ENCODE measurements at places on chromosomes 5 and 9.

DNA sequence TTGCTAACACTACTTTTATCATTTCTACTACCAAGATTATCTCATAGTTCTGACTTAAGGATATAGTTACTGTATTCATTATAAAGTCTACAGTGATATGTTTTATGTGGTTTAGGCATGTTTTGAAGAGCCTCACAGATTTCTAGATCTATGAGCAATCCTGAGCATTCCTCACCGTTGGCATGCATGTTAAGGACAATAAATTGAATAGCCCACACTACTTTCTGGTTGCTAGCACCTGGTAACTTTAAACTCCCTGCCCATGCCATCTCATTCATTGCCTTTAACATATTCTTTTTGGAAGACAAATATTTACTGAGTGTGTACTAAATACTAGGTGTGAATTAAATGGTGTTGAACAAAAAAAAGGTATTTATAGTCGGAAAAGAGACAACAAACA lies 868.1 kb upstream of the CDH9 start:
- DNase-seq, result no peak

DNA sequence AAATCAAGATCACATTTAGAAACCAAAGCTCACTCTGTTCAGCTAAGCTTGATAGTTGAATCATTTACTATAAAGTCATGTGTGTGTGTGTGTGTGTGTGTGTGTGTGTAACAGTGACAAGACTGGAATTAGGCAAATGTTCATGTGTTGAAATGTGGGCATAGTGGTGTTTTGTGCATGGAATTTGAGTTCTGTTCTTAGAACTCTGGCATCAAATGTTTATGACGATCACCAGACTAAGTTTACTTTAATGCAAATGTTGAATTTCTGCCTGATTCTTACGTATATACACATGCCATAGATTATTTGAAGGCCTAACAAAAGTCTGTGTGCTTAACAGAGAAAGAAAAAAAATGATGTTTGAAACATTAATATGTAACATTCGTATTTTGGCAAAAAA lies 72.8 kb upstream of the COL5A1 start:
- no peak for DNase-seq

DNA sequence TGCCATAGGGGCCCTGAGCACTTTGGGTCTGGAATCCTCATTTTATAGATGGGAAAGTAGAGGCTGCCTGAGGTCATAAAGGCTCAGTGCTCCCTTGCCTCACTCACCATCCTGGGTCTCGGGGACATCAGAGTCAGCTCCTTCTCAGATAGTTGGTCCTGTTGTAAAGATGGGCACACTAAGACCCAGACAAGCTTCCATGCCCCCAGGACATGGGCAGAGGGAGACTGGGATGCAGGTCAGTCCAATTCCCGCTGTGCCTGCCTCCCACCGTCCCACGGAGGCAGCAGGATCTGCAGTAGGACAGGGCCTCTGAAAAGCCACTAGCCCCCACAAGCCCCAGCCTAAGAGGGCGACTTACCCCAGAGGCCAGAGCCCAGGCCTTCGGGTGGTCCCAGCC lies 19.0 kb upstream of the SUSD3 start:
- DNase-seq, result no peak

DNA sequence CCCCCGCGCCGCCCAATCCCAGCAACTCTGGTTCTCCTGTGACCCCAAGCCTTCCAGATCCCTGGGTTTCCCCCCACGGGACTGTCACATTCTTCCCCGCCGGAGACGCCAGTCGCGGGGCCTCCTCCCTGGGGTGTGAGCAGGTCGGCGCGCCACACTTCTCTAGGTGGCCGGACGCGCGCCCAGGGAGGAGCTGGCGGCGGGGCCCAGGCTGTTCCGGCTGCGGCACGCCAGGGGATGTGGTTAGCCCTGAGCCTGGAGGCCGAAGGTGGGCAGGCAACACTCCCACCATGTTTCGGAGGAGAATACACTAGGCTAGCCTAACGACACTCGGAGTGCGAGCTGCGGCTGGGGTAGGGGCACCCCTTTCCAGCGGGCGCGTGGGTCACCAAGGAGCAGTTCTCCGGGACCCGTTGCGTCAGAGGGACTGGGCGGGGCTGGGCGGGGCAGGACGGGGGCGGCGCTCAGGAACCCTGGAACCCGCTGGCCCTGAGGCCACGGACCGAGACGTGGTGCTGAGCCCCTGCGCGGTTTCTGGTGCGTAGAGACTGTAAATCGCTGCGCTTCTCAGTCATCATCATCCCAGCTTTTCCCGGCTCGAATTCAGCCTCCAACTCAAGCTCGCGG lies at the start of gene SLC27A6:
TSS of gene SLC27A6 (plus strand) at position 478 of the 627 bp plus-strand sequence. CDS start 650 bp downstream, outside the sequence.
- DNase-seq, result peak; percentile 64

- no peak for DNase-seq
Measured at GRCh38 chr9:3058409-3058808, 214.5 kb upstream of the PUM3 start.

GRCh38 chr5:61534481-61535267 lies 202.6 kb downstream of the ZSWIM6 start:
- DNase-seq, result no peak

GRCh38 chr9:108021096-108021710 lies 531.6 kb upstream of the KLF4 start:
- DNase-seq, result no peak

- DNase-seq, result peak; percentile 10
Measured at GRCh38 chr5:159510282-159510681, 180.0 kb upstream of the IL12B start.

DNA sequence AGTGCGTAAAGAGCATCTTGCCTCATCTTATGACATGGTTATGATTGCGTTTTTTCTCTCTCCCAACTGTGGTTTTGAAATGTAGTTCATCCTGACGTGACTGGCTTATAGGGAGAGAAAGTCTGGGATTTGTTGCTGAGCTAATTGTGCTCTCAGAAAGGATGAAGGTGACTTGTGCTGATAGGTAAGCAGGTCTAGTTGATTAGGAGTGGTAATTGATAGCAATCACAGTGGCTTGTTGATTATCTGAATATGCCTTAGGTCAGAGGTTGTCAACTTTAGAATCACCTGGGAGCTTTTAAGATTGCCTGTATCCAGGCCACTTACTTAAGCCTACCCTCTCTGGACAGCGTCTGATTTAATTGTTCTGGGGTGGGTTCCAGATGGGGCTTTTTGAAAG lies 117.8 kb downstream of the TLE4 start:
- no peak for DNase-seq

GRCh38 chr5:38541174-38541725 lies 15.2 kb downstream of the LIFR start:
- DNase-seq, result no peak

GRCh38 chr5:135308245-135308644 lies 90.8 kb downstream of the MACROH2A1 start:
- DNase-seq, result peak; percentile 37

DNA sequence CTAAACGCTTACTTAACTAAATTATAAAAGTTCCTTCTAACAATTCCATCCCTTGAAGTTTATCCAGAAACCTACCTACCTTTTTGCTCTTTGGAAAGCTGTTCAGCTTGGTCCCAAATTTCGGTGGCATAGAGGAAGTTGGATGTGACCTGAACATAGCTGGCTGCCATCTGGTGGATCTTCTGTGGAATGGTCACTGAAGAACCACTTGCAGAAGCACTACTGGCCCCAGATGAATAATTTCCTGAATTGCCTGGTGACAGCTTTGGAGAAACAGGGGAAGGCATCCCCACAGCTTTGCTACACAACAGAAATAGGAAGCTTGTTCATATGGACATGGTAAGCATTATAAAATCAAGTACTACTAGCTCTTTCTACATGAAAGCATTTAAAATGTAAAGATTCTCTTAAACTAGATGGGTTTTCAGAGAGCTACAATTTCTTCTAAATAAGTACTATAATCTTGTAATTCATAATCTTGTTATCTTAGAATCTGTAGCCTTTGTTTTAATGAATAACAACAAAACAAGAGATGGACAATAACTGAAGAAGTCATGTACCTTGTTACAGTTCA lies 9.9 kb downstream of the LEAP2 start:
- DNase-seq, result peak; percentile 74

DNA sequence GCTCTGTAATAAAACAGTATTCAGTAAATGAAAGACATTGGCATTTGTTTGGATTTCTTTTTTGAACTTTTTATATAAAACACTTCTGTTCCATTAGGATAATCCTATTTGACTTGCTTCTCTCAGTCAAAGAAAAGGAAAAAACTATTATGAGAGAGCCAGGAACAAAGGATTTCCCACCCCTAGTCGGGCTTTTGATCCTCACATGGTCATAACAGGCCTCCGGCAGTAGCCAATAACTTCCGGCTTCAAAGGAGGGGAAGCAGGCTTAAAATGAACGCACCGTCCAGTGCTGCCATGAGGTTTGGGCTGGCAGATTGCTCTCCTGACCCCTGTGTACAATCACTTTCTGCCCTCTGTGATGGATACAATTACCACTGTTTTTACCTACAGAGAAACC lies 209.3 kb downstream of the ZNF608 start:
- DNase-seq, result no peak

- DNase-seq, result no peak
Measured at GRCh38 chr9:17017931-17018491, 116.8 kb upstream of the CNTLN start.

DNA sequence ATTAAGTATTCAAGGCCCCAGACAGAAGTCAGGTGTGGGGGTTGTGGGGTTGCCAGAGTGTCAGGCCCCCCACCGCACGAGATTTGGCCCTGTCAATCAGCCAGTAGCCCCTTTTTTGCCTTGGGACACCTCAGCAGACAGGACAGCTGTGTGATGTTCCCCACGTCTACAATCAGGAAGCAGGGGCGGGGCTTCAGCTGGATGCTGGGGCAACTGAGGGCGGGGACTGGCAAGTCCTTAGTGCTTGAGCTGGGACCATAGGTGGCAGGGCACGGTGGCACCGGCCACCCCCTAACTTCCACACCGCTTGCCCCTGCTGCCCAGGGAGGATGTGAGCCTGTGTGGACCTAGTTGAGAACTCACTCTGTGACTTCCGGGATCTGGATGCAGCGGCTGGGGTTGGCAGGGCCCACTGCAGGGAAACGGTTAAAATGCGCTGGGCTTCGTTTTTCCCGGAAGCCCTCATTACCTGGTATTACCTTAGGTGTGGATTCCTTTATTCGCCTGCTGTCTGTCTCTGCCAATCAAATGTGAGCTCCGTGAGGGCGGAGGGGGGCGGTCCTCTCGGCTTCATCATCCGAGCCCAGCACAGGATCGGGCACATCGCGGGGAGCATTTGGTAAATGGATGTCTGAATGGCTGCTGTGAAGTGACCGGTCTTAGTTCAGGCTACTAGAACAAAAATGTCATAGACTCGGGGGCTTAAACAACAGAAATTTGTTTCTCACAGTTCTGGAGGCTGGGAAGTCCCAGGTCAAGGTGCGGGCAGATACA lies 7.5 kb upstream of the GTF3C5 start:
- DNase-seq, result peak; percentile 40

DNA sequence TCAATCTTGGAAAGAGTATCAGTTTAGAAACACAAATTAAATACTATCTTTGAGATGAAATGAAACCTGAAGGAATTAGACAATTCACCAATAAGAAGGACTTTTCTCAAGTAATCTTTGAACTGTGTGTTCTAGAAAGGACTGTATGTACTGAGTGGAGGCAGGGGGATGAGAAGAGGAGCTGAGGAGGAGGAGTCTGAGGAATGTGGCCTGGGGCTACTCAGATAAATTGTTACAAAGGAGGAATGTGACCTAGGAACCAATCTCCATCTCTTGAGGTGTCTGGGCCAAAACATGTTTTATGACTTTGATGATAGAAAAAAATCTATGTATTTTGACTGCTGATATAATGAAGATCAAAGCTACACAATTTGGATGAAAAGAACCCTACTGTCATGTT lies 124.3 kb upstream of the ANKRD55 start:
- DNase-seq, result no peak

DNA sequence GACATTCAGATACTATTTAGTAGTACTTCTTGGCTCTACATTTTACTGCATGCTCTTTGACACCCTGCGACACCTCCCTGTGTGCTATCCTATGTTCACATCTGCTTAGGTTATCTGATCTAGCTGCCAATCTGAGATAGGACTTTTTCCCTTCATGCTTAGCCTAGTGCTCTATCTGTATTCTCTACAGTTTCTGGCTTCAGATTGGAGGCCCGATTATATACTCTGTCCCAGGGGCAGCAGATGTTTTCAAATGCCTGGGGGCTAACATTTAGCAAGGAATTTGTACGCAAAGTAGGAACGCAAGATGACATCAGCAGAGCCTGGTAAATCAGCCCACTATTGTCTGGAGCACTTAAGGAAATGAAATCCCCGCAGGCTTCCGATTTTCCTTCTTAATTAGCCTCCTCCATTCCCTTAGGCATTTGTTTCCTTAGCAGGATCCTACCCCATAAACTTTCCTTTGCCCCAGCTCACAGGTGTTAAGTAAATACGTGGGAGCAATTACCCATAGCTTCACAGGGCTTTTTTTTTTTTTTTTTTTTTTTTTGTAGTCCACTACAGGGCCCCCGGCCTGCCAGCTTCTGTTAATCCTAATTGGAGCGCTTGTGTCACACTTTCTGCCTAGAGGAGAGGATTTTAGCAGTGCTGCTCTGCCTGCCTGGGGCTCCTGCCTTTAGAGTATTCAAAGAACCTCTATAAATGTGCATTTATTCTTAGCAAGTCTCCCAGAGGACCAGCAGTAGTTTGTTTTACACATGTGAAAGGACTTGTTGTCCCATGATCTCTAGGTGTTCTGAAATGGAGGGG lies 61.1 kb upstream of the LPAR1 start:
- peak; percentile 90 for DNase-seq
